ENCODE measurements at places on chromosomes 12 and 14.

DNA sequence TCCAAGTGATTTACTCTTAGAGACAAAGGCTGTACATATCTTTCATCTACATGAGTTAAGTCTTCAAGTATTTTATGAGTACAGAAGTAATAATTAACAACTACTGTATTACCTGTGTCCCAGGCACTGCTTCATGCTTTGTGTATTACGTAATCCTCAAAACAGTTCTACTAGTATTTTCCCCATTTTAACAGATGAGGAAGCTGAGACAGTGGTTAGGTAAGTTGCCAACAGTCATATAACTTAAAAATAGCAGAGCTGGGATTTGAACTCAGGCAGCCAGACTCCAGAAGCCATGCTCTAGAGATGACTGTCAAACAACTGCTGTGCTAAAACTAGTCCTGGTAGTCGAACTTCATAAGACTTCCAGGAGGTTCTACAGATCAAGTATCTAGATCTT, 10.7 kb downstream of the TRMT5 start:
- DNase-seq = no peak

GRCh38 chr12:94863321-94864035, 140.0 kb downstream of the NDUFA12 start:
- DNase-seq = no peak

- no peak for DNase-seq
These were observed 618 bp upstream of the ANKRD52 start for GRCh38 chr12:56258820-56259183.

- peak; percentile 19 for DNase-seq
These were observed 78.0 kb downstream of the KITLG start for GRCh38 chr12:88501972-88502938.

- DNase-seq = no peak
These were observed 262.5 kb upstream of the TMEM132C start for GRCh38 chr12:128004383-128004938.

DNA sequence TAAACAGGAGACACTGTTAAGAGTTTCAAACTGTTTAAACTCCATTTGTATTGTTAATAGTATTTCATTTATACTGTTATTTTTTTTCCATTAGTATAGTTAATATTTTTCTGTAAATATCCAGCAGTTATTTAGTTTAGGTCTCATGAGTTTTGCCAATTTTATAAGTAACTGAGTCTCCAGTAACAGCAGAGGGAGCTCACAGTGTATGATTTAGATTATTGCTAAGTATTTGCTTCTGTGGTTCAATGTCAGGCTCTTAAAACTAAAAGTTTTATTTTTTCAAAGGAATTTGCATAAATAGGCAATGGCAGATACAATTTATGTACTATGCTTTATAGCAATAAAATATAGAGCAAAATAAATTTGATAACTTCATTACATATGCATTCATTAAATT, 209.7 kb downstream of the ATXN7L3B start:
- DNase-seq = no peak

DNA sequence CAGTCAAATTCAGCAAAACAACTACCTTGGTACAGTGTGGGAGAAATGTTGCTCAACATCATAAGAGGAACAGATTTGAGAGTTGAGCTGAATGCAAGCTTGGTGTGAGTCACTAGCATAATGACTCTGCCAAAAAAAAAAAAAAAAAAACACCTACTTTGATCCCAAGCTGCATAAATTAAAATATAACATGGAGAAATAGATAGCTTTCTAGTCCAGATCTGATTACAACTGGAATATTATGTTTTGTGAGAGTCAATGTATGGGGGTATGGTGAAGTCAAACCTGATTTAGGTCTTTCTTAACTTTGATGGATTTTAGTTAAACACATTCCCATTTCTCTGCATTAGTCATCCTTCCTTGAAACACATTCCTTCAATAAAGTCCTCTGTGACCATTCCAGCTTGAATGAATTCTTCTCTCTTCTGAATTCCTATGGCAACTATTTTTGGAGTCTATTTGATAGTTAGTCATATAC, 188.1 kb downstream of the SLC5A8 start:
- peak; percentile 62 for DNase-seq

GRCh38 chr14:59140106-59140843, 48.2 kb upstream of the DAAM1 start:
- DNase-seq = no peak

GRCh38 chr12:18165889-18166288, 75.9 kb upstream of the RERGL start:
- no peak for DNase-seq

- no peak for DNase-seq
These were observed 99.3 kb downstream of the CACNA1C start for GRCh38 chr12:2152134-2152533.

DNA sequence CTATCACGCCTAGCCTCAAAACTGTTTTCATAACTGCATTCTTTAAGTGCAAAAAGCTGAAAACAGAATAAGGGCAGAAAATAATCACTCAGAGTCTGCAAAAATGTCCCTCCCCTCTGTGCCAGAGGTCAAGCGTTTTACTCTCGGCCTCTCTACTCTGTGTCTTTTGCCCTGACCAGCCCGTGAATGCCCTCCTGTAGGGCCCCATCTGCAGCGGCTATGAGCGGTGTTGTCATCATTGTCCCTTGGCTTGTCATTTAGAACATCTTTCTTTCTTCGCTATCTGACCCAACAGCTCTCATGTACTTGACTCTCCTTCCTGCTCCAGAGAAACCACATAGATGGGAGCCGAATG, 21.7 kb downstream of the ELK3 start:
- no peak for DNase-seq

GRCh38 chr14:49659526-49660455, 24.7 kb upstream of the DNAAF2 start:
- no peak for DNase-seq

GRCh38 chr14:71485833-71486232, 446.4 kb upstream of the RGS6 start:
- no peak for DNase-seq

DNA sequence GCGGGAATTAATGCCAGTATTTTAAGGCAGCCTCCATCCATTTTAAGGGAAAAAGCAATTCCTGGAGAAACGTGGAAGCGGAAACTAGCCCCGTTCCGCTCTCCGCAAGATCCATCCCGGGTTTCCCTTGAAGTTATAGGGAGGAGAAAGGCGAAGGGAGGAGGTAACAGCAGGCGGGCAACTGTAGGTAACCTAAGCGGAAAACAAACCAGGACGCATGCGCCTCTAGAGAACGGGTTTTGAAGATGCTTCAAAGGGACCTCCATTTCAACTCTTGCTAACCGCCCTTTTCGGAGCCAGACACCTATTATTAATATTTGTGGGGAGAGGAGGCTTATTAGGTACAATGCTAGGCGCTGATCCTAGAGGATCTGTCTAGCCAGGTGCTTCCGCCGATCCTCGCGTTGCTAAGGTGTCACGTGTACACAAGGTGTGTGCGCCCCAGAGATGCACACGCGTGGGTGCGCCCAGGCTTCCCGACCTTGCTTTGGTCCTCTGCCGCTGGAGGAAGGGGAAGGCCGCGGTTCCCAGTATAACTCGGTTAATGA, 6.2 kb downstream of the TBX5 start:
- DNase-seq = peak; percentile 86

- no peak for DNase-seq
These were observed 62.7 kb downstream of the LRRK2 start for GRCh38 chr12:40287369-40287975.

DNA sequence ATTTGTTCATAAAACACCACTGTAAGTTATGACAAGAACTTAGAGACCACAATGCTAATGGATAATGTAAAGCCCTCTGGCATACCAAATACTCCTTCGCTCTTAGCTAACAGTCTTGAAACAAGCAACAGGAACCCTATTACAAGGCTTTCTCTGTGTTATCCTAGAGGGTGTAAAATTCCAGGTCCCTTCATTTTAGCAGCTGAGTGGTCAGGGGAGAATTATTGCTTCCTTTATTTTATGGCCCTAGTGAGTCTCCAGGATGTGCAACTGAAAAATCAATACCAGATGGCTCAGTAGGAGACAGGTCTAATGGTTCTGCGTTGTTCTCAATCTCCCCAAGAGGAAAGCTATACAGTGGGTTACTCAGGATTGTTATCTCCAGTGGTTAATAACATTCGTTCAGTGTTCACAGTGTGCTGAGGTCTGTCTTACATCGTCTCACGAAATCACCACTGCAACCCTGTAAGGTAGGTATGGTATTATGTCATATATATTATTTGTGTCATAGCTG, 172.7 kb upstream of the CNOT2 start:
- DNase-seq = peak; percentile 79

DNA sequence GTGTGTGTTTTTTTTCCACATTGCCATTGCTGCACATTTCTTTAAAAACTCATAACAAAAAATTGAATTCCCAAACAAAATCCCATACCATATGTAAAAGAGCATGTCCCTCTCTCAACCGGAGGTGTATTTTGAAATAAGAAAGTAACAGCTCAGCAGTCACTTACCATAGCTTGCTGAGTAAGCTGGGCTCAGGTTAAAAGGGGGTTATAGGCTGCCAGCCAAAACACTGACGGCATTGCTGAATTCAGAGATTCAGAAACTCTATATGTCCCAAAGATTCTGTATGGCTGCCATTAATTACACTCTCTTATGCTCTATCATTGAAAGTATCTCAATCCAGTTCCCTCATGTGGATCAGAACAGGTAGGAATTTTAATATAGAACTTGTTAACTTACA, 276.0 kb downstream of the FOXG1 start:
- no peak for DNase-seq

DNA sequence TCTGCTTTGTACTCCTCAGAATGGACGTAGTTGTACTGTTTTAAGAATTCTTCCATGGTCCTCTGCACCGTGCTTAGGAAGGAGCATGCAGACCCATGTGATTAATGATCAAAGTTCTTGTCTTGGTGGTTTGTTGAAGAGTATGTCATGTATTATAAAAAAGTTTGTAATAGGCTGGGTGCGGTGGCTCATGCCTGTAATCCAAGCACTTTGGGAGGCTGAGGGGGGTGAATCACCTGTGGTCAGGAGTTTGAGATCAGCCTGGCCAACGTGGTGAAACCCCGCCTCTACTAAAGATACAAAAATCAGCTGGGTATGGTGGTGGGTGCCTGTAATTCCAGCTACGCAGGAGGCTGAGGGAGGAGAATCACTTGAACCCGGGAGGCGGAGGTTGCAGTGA, 61.8 kb upstream of the RTL1 start:
- no peak for DNase-seq

- DNase-seq = no peak
These were observed 5.5 kb upstream of the HCFC2 start for GRCh38 chr12:104058802-104059201.

- DNase-seq = no peak
These were observed 27.7 kb upstream of the LTA4H start for GRCh38 chr12:96063046-96063445.

DNA sequence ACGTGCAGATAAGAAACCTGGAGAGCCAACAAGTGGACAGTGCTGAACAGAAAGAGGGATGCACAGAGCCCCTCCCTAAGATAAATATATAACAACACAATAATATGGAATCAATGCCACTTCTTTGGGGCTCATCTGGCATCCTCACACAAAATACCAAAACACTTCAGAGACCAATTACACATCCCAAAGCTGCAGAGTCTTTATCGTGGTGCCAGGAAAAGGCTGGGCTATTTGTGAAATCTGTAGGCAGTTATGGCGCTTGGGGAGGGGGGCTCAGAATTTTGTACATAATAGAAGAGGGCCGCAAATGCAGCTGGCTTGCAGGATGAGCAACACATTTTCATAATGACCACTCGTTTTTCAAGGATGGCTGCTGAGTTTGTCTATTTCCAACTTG, 160.4 kb upstream of the NOS1 start:
- DNase-seq = no peak

- no peak for DNase-seq
These were observed 206.4 kb downstream of the PIK3C2G start for GRCh38 chr12:18467620-18468245.

- DNase-seq = no peak
These were observed 13.1 kb downstream of the ARMH4 start for GRCh38 chr14:58138714-58139482.

GRCh38 chr14:71554323-71554722, 377.9 kb upstream of the RGS6 start:
- no peak for DNase-seq

DNA sequence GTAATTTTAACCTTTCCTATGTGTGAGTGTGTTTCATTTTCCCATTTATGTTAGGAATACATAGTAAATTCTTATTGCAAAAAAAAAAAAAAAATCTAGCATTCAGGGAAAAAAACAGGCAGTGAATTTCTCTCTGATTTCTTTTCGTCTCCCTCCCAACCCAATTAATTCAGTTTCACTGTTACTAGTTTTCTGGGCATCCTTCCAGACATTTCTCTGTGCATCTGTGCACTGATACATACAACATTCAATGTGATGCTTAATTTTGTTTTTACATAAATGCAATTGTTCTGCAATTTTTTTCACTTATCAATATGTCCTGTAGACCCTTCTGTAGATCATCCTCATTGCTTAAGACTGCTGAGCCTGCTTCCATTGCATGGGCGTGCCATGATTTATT, 694.3 kb upstream of the TBX3 start:
- no peak for DNase-seq

DNA sequence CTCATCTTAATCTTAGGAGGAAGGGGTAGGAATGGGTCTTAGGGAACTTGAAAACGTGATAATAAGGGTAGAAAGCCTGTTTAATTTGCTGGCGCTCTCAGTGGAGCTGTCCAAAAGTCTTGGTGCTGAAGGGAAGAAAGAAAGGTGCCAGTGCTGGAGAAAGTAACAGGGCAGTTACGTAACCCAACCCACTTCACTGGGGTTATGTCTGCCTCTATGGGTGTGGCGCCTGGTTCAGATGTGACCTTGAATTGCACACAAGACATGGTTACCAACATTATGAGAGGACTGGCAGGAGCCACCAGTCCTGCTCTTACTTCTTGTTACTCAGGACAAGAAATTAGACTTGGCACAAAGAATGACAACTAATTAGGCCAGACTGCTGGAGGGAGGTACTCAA, 18.6 kb upstream of the GPATCH2L start:
- no peak for DNase-seq

DNA sequence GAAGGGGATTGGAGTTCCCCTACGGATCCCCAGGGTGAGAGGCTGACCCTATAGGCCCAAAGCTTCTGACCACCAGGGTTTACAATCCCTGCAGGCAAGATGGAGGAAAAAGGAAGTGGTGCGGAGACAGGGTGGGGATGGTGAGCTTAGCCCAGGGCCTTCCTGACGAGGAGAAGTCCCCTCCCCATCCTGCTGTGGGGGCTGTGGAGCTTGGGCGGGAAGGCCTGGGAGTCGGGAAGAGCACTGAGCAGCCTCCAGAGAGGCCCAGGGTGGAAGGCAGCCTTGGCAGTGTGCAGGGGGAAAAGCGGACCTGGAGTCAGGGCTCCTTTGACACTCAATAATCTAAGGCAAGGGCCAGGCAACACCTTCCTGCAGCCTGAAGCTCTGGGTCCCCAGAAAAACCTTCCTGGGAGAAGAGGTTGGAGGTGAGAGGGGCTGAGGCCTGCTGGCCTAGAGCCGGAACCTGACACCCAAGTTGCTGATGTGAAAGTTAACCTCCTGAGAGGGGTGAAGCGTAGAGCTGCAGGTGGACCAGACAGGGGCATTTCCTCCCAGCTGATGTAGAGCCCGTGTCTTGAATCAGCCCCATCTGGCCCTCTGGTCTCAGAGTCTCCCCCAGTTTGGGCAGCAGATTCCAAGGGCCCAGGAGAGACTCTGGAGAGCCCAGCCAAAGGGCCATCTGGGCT, 6.0 kb downstream of the HDAC7 start:
- DNase-seq = no peak

Measured in HFF-Myc (cell line).